RCC 7860 (cell line): ENCODE measurements at places on chromosomes 3 and 15.

GRCh38 chr3:86914670-86915069, 76.3 kb downstream of the VGLL3 start:
- DNase-seq, result no peak

GRCh38 chr15:87570206-87570605, 686.3 kb downstream of the NTRK3 start:
- no peak for DNase-seq

- DNase-seq, result no peak
These were observed 624 bp downstream of the AP3B2 start for GRCh38 chr15:82709081-82709420.

- no peak for DNase-seq
These were observed 49.9 kb downstream of the TSC22D2 start for GRCh38 chr3:150458001-150458400.

GRCh38 chr15:66572146-66572545, 6.3 kb upstream of the LCTL start:
- DNase-seq, result no peak

GRCh38 chr3:4476496-4476895, 9.4 kb upstream of the SUMF1 start:
- no peak for DNase-seq

DNA sequence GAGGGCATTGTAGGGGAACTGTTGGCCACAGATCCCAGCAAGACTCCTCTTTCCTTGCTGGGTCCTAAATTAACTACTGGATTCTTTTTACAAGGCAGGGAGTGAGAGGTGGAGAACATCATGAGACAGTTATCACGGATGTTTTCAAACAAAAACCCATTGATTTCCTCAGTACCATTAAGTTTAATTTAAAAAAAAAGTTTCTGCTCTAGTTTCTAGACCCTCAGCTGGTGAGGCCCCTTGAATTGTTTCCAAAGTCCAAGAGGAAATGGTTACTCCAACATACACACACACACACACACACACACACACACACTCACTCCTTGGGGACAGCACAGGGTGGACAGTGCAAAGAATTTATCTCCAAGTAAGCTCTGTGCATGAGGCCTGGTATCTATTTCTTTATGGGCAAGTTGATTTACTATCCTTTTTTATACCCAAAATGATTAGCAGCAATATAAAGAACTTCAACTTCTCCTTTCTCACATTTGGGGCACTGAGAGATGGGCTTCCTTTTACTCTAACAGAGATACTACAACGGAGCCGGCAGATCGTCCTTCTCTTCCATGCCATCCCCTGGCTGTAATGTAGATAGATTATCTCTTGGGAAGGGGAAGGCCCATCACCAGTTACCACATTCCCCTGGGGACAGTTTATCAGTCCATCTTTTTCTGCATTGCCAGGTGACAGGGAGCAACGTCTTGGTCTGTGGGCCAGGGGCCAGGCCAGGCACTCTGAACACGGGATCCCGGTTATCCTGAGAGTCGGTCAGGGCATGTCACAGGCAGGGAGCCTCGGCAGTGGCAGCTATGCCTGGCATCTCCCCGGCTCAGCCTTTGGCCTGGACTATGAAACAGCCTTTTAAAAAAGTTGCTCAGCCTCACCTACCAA, 54.7 kb downstream of the CORO2B start:
- DNase-seq, result no peak

DNA sequence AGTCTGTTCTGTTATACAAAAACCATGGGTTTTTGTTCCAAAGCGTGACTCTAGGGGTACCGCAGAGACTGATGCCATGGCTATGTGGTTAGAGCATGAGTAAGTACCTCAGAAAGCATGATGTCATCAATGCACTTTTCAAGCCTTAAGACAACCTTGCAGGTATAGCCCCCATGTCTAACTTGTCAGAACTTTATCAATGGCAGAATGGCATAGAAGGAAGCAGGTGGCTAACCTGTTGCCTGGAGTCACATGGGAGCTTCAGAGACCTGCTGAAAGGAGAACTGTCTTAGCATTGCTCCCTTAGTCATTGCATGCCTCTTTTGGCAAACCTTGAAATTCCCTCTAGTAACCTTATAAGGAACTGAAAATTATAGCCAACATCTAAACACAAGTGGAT, 52.5 kb downstream of the EOMES start:
- no peak for DNase-seq

GRCh38 chr15:66630801-66631351, 65.1 kb upstream of the LCTL start:
- no peak for DNase-seq

- no peak for DNase-seq
These were observed 31.0 kb downstream of the ALDH1L1 start for GRCh38 chr3:126149256-126149902.

DNA sequence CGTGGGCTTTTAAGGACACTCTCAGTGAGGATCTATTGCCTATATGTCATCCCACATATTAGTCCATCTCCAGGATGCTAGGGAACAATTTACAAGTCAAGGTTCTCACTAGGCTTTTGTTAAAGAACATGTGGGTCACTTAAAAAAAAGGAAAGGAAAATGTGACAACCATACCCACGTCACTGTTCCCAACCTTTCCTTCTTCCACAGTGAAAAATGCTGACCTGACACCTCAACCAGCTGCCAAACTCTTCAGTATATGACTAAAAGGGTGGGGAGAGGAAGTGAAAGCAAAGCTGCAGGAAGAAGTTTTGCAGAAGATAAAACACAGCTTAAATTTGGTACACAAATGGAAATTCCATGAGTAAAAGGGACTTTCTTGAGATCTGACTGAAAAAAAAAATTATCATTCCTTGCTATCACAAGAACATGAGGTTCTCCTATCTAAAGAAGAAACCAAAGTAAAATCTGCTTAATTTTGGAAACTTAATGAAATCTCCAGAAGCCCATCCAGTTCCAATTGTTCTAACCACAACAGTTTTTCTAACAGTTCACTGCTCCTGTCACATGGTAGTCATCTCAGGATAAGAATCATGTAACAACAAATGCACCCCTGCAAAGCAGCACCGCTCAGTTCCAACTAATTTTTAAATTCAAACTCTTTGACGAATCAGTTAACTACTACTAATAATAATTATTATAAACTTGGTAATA, 117.0 kb upstream of the TSPAN3 start:
- no peak for DNase-seq

DNA sequence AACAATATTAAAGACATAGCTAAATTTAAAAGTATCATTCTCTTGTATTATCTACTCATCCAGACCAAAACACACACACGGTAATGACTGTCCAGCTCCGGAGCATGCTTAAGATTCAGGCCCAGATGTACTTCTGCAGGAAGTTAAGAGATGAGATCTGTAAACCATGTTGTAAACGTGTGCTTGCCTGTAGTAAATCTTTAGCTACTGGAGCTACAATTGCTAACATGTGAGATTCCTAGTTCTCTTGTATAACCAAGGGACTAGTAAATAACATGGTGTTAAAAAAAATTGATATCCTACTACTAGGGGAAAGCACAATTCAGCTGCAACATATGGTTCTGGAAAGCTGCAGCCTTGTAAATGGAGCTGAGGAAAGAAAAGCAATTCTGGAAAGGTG, 651.7 kb upstream of the CCDC54 start:
- no peak for DNase-seq

DNA sequence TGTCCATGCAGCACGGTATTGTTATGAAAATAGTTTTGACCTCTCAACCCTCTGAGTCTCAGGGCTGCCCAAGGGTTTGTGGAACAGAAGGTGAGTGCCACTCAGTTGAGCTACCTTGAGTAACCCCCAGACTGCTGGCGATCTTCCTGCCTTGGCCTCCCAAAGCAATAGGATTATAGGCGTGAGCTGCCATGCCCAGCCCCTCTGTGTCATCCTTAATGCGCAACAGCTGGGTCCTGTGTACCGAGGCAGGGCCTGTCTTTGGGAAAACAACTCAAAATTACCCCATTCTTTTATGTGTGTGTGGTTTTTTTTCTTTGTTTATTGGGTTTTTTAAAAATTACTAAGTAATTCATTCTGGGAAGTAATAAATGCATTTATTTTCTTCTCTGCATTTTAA, 78.3 kb upstream of the TPM1 start:
- DNase-seq, result no peak

GRCh38 chr15:86916671-86917360, 837.1 kb downstream of the AGBL1 start:
- no peak for DNase-seq

DNA sequence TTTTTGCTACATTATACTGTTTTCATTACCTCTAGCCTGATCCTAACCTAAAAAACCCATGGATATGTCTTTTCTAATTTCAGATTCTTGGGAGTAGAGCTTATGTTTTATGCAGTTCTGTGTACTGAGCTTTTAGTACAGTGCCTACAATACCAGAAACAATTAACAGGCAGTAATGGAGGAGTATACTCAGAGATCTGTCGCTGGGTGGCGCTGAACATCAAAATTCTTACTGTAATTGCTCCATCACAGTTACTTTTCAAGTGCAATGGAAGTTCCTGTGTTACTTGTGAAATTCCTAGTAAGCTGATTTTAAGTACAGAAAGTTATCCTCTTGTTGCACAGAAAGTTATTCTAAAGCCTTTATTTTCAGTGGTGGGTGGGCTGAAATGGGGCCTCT, 66.9 kb downstream of the RNF13 start:
- peak; percentile 29 for DNase-seq

DNA sequence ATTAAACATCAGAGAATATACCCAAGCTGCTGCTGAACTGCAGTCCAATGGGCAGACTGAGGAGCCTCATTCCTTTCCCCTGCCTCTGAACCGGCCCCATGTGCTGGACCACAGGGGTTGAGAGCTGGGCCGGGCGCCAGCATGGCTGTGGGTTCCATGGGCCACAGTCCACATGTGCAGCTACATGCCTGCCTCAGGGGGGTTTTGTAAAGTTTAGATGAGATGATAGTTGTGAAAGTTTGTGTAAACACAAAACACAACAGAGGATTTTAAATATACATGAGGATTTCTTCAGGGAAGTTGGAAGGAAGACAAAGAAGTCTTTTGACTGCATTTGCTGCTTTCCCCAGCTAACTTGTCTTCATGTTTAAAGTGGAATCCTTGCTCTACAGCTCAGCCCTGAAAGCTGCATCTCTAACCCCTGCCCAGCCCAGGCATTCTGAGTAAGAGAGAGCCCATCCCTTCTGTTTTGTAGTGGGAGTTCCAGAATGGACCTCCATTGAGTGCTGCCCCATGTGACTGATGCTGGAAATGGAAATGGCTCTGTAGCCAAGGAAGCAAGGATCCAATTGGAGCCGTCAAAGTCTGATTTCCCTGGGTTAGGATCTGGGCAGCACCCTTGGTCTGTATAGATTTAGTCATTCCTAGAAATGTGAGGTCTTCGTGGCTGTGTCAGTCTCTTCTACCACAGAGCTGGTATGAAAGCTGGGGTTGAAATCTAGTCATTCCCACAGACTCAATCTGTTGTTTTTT, 17.5 kb downstream of the SLC12A8 start:
- DNase-seq, result no peak

- DNase-seq, result no peak
These were observed 65.0 kb downstream of the MYO5A start for GRCh38 chr15:52463638-52464037.

DNA sequence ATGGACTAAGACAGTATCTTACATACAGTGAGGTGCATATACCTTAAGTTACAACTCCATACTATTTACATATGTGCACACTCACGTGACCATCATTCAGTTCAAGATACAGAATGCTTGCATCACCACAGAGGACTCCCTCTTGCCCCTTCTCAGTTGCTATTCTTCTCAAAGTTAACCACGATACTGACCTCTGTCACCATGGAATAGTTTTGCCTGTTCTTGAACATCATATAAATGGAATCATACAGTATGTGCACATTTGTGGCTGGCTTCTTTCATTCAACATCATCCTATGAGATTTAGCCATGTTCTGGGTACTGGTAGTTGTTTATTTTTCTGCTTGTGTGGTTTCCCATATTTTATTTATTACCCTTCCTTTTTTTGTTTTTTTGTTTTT, 10.4 kb upstream of the ZSCAN2 start:
- DNase-seq, result no peak

DNA sequence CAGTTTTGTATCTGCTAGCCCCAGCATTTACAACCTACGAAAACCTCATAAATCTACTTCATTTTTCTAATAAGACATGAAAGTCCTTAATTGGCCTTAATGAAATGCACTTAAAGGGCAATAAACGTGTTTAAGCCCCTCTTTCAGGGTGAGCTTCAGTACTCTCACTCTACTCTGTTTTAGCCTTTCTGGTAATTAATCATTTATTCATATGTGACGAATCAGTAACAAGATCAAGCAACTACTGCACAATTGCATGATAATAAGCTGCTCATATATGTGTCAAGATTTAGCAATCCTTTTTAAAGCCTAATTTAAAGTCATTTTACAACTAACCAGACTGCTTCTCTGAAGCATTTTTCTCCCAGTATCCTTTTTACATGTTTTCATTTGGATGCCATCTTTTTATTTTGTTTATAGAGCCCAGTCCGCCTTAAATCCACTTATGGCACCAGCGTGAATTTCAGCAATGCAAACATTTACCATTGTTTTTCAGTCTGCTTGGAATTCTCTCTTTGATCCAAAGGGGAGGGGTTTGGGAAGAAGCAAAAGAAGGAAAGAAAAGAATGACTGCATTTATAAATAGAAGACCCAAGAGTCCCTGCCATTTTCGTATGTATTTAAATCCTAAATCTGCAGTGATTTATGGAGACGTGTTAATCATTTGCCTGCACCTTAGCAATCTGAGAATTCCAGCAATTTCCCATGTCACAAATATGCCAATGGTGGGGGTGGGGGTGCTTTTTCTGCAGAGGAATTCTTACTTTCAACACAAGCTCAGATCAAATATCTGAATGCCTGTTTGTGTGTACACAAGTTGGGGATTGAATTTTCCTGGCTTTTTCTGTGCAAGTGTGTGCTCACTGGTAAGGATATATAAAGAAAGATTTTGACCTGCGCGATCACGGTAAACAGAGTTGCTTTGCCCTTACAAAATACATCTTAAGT, 230.8 kb upstream of the TBC1D5 start:
- DNase-seq, result no peak

DNA sequence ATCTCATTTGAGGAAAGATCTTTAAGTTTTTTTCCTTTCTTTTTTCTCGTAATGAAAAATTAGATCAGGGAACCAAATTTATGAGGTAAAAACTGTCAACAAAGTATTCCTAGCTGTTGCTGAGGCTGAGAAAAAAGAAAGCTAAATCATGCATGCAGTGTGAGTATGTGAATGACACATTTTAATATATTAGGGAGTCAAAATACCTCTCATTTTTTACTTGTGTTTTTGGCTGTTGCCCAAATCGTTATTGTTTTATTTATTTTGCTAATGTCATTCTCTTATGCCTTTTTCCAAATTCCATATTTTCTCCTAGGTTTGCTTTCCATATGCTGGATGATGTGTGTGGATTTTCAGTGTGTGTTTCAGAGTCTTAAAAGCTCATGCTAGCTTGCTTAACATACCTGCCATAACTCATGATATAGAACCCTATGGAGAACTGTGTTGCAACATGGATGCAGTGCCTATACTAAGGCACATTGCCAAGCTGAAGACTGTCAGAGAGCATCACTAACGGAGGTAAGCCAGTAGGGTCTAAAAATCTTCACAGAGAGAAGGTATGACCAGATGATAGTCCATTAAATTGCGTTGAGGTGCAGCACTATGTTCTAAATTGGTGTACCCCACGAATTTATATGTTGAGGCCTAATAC, 629.5 kb upstream of the KCNMB2 start:
- peak; percentile 17 for DNase-seq

- no peak for DNase-seq
These were observed 84.9 kb downstream of the TIGIT start for GRCh38 chr3:114378760-114379159.

GRCh38 chr15:99155961-99156443, 51.1 kb downstream of the SYNM start:
- no peak for DNase-seq

- no peak for DNase-seq
These were observed 433.5 kb upstream of the PPP2R3A start for GRCh38 chr3:135532021-135532420.
